ENCODE measurements at places on chromosomes 5 and 9. TPM values are rescaled to one million over a fixed set of nuclear protein-coding genes. Genes with fewer than 3 reads are reported as not detected.
A peak's percentile ranks its signal among the peaks of the same experiment; 100 is the strongest.

SPINK1 gene
- total RNA-seq, result 23,603 TPM

PIP5KL1 gene
- total RNA-seq, result 1.4 TPM

ZFP37 gene
- 1.2 TPM for total RNA-seq

HNRNPAB gene
- total RNA-seq, result 59.1 TPM

CNTFR gene
- total RNA-seq, result 0.28 TPM

TAF9 gene
- 26.9 TPM for total RNA-seq

HCN1 gene
- total RNA-seq, result 0.72 TPM

- DNase-seq, result peak; percentile 51
Measured at GRCh38 chr9:137454597-137455358, 4.4 kb downstream of the NSMF start.

DNA sequence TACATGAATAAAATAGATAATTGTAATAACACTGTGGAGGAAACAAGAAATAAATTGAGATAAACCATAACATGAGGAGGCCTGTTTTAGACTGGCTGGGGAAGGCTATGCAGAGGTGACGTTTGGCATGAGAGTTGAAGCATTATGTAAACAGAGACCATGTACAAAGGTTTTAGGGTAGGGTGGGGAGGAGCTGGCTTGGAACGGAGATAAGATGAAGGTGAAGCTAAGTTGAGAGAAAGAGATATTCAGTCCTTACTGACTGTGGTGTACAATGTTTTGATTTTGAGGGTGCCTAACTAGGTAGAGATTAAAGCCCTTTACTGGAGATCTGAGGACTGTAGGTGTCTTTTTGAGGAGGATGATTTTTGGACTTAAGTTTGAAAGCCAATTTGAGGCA, 17.8 kb downstream of the MAN2A1 start:
- no peak for DNase-seq

- DNase-seq, result no peak
Measured at GRCh38 chr9:69877852-69878514, 57.4 kb downstream of the CFAP95 start.

GRCh38 chr5:138128334-138128733, 10.9 kb downstream of the NME5 start:
- DNase-seq, result no peak

DNA sequence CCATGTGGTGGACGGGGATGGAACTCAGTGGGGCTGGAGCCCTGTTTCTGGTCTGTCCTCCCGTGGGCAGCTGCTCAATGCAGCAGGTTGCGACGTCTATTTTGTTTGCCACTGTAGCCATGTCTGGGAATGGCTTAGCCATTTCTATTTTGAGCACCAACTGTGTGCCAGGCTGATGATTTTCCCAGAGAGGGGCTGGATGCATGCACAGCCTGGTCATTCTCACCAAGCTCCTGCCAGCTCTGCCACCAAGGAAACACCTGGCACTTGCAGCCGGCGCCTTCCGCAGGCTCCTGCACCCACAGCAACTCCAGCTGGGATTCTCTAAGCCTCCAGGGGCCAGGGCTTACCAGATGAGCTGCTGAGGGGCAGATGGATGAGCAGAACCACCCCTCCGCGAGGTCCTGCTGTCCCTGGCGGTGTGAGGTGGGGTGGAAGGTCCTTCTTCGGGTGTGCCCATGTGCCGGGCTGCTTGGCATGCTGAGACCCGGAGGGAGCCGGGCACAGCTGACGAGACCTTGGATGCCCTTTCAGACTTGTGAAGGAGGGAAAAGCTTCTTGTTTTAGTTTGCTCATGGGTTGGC, 151.2 kb downstream of the RXRA start:
- DNase-seq, result no peak

DNA sequence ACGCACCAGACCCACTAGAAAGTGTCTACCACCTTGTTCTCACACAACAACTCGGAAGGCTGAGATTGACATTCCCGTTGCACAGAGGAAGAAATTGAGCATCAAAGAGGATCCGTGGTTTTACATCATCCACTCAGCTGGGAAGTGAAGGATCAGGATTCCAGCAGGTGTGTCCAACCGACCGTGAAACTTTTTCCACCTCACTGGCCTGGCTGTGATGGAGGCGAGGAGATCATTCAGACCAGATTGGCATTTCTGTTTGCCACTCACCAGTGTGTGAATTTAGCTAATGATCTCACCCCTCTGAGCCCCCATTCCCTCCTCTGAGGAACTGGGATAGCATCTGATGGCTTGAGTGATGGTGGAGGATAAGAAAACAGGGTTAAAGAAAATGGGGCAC, 46.7 kb upstream of the CPLX2 start:
- DNase-seq, result no peak

- no peak for DNase-seq
Measured at GRCh38 chr5:9401786-9402472, 143.9 kb downstream of the SEMA5A start.

DNA sequence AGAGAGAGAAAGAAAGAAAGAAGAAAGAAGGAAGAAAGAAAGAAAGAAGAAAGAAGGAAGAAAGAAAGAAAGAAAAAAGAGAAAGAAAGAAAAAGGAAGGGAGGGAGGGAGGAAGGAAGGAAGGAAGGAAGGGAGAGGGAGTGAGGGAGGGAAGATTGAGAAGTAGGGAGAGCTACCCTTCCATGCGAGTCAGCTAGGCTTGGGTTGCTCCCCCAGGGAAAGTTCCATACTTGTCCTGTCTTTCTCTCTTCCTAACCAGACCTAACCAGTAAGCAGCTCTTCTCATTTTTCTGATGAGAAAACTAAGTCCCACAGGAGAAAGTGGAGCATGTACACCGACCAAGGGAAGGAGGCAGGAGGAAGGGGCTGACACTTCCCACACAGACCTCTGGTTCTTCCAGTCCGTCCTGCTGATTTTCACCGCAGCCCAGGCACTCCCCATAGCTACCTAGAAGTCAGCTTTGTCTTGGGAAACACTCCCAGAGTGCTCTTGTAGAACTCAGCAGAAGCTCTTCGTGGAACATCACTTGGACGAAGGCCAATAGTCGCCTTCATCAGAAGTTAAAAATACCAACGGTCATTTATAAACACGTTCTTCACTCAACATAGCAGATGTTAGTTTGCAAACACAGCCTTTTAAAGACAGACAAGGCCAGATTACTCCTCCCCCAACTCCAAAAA, 29.0 kb upstream of the ENTREP1 start:
- no peak for DNase-seq

GRCh38 chr5:158422653-158423515, 563.9 kb upstream of the CLINT1 start:
- no peak for DNase-seq

GRCh38 chr5:55104946-55105701, 2.7 kb downstream of the GZMA start:
- DNase-seq, result no peak

- no peak for DNase-seq
Measured at GRCh38 chr5:91706785-91707520, 323.8 kb upstream of the ARRDC3 start.

DNA sequence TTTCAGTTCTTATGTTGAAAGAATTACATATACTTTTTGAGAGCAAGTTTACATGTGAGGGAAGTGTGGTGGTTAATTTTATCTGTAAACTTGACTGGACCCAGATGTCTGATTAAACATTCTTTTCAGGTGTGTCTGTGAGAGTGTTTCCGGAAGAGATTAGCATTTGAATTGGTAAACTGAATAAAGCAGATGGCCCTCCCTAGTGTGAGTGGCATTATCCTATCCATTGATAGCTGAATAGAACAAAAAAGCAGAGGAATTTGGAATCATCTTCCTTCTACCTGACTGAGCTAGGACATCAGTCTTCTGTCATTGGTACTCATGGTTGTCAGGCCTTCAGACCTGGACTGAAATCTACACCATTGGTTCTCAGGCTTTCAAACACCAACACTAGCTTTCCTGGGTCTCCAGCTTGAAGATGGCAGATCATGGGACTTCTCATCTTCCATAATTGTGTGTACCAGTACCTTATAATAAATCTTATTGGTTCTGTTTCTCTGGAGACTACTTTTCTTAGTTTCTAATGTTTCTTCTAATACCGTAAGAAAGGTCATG, 36.6 kb downstream of the NREP start:
- DNase-seq, result no peak

GRCh38 chr9:130040984-130041647, 1.9 kb downstream of the FNBP1 start:
- no peak for DNase-seq

- DNase-seq, result no peak
Measured at GRCh38 chr9:14318934-14319580, 5.1 kb upstream of the NFIB start.

- DNase-seq, result no peak
Measured at GRCh38 chr5:79890119-79890929, 100.7 kb downstream of the MTX3 start.

DNA sequence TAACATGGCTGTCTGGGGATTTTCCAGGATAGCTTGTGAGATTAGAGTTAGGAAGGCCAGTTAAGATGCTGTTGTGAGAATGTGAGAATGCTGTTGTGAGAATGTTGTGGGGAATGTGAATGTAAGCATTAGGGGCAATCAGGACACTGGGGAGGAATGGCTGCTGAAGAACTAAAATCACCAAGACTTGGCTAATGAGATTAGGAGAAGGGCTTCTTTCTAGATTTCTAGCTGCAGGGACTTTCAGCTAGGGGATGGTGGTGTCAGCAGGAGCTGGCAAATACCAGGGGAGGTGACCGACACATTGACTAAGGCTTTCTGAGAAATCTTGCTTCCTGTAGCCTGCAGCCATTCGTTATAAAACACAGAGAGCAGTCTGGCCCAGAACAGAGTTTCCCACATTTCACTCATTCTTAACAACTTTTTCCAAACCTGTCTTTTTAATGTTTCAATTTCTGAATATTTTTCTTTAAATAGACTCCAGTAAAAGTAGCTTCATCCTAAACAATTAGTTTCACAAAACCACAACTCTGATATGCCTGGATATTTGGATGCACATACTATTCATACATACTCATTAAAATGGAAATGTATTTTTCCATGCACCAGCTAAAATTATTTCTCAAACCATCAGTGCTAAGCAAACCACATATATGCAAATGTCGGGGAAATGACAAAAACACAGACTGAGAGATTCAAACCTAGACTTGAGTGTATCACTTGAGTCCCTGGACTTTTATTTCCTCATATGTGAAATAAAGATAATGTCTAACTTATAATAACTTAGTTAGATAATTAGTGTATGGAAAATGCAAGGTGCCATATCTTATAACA, 89.3 kb upstream of the TNC start:
- no peak for DNase-seq

DNA sequence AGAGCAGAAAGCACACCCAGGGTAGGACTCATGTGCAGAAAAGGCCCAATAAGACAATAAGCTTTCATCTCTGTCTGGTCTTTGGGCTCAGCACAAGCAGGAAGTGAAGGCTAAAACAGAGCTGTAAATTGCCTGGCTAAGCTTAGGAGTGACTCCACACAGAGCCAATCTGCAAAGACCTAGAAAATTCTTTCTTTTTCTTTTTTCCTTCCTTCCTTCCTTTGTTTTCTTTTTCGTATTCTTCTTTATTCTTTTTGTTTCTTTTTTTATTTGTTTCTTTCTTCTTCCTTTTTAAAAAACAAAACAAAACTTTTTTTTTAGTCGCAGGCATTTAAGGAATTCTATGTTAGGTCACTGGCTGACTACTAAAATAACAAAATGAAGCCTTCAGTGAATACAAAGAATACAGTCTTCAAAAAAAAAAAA, 12.2 kb downstream of the SLC35A4 start:
- no peak for DNase-seq

DNA sequence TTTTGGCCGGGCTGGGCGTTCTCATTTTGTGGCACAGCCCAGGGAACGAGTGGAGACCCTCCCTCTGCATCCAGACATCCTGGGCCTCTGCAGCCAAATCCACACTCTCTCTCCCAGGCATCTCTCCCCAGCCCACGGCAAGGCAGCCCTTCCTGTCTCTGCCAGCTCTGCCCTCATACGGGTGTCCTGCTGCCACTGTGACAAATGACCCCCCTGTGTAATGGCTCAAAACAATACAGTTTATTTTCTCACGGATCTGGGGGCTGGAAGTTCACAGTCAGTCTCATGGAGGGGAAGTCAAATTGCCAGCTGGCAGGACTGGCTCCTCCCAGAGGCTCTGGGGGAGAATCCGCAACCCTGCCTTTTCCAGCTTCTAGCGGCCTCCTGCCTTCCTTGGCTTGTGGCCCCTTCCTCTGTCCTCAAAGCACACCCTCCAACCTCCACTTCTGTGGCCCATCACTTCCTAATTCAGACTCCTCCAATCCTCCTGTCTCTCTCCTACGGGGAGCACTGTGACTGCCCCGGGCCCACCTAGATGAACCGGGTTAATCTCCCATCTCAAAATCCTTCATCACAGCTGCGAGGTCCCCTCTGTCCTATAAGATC, 70.2 kb upstream of the COL5A1 start:
- DNase-seq, result peak; percentile 35

DNA sequence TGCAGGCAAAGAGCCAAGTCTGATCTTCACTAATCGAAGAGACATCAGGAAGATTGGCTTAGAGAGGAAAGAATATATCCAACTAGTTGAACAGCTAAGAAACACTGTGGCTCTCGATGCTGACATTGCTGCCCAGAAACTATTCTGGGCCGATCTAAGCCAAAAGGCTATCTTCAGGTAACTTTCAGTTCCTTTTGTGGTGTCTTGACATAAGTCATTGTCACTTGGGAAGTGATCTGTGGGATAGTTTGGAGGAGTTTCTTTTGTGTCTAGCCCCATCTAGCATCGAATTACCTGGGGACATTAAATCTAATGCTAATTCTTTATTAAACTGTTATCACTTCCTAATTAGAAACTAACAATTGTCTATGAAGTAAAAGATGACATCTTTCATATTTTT, 24.0 kb downstream of the VLDLR start:
- no peak for DNase-seq

DNA sequence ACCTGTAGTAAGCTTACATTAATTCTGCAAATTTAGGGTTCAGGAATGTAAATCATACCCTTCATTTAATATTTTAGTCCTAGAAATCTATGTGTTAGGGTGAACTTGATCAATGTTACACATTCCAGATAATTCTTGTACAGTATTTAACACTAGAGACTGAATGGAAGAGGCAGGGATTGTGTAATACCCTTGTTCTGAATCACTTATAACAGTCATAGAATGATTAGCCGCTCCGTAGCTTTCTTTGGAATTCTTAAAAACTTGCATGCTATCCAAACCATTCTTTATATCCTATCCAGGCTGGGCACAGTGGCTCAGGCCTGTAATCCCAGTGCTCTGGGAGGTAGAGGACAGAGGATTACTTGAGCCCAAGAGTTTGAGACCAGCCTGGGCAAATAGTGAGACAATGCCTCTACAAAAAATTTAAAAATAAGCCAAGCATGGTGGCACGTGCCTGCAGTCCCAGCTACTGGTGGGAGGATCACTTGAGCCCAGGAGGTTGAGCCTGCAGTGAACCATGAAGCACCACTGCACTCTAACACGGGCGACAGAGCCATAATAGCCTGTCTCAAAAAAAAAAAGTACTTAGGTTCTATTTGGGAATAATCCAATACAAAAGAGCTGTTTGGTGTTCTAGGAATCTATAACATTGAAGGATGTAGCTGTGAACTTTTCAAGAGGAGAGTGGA, 8.3 kb downstream of the ZNF483 start:
- no peak for DNase-seq
